AML-193 (cell line): ENCODE measurements at places on chromosomes 2 and 18.
A peak's percentile ranks its signal among the peaks of the same experiment; 100 is the strongest.

DNA sequence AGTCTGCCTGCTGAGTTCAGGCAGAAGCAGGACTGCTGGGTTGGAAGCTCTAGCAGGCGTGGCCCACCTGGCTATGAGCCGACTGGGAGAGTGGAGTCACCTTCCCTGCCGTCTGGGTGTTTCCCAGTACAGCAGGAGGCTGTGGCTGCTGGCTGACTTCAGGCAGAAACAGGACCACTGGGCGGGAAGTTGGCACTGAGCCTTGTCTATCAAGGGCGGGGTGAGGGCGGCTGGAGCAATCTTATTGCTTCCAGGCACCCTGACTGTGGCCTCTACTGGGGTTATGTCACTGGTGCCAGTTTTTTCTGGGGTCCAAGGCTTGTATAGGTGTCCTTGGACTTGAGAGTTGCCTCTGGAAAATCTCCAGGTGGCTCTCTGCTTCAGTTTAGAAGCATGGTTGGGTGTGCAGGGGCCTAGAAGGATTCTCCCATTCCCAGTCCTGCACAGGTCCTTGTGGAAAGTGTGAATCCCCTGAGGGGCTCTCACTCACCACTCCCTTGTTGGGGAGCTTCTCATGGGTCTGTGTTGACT lies 30.5 kb downstream of the LTBP1 start:
- no peak for DNase-seq

- peak; percentile 46 for DNase-seq
Measured at GRCh38 chr2:217387776-217388387, 528.0 kb upstream of the TNP1 start.

GRCh38 chr2:72173640-72174321 lies 26.1 kb upstream of the CYP26B1 start:
- DNase-seq, result no peak

DNA sequence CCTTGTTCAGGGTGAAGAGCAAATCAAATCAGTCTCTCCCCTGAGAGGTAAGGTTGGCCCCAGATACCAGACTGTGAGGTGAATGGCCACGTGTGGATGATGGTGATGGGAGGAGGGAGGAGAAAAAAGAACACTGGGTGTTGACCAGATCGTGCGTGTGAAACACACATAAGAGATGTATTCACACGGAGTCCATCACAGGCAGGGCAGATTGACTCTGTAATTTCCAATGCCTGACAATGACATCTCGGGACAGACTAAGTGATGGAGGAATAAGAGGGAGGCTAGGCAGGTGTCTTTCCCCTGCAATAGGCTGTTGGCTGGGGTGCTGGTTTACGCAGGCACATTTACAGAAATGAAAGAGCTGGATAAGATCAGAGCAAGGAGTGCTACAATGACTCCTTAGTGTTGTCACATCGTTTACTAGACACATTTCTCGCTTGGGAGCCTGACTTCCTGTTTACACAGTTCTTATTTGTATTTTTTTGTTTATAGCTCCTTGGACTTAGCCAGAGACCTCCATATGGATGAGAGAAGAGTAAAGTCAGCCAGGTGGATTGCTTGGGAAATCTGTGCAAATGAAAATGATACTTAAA lies 43.1 kb downstream of the CPO start:
- no peak for DNase-seq

- DNase-seq, result peak; percentile 19
Measured at GRCh38 chr2:205024822-205025518, 479.7 kb downstream of the PARD3B start.

- no peak for DNase-seq
Measured at GRCh38 chr2:227163485-227163997, 464 bp downstream of the COL4A4 start.

DNA sequence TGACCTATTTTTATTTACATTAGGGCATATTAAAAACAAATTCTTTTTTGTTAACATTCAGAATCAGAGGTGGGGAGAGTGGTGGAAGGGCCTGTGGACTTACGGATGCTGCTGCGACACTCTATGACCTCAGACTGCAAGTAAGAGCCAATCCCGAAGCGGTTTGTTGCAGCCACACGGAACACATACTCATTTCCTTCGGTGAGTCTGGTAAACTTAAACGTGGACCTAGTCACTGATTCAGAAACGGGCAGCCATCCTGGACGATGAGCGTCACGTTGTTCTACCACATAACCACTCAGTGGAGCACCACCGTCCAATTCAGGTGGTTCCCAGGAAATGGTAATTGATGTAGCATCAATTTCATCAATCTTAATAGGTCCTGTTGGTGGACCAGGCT lies 61.9 kb downstream of the PLEKHA3 start:
- DNase-seq, result no peak

DNA sequence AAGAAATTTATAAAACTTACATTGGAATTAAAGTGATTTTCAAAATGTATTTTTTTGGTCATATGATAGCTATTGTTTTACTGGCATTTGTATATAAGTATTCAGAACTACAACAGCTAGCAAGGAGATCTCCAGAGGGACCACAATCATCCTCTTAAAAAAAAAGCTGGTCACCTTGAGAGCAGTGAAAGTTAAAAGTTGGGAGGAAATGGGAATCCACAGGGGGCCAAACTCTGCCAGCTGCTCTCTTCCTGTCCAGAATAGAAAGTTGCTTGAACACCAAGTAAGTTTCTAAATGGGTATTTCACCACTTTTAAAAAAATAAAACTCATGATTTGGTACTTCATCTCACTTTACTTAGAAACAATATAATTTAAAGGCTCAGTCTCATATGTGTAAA lies 1025.1 kb downstream of the LRP1B start:
- DNase-seq, result no peak

GRCh38 chr2:168849610-168850009 lies 40.6 kb downstream of the SPC25 start:
- no peak for DNase-seq

- no peak for DNase-seq
Measured at GRCh38 chr18:31630549-31630948, 38.9 kb downstream of the TTR start.

DNA sequence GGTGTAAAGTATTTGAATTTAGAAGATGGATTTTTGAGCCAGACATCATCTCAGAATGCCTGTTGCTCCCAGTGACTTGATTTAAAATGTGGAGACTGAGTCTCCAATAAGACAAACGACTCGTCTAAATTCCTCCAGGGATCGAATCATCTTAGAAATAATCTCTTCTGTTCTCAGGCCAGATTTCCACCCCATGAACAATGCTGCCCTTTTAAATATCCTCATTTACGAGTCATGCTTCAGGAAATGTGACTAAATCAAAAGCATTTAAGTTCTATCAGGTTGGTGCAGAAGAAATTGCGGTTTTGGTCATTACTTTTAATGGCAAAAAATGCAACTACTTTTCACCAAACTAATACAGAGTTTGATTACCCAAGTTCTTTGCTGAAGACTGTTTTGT lies 684.6 kb upstream of the SOX11 start:
- no peak for DNase-seq

DNA sequence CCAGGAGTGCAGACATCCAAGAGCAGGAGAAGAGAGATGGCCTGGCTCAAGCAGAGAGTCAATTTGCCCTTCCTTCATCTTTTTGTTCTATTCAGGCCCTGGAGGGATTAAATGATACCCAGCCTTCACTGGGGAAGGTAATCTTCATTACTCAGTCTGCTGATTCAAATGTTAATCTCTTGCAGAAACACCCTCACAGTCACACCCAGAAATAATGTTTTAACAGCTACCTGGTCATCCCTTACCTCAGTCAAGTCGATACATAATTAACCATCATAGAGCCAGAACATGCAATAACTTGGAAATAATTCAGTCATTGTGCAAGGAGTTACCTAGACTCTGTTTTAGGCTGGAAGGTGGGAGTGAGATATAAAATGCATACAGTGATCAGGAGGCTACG lies 163.7 kb upstream of the TNP1 start:
- DNase-seq, result no peak

DNA sequence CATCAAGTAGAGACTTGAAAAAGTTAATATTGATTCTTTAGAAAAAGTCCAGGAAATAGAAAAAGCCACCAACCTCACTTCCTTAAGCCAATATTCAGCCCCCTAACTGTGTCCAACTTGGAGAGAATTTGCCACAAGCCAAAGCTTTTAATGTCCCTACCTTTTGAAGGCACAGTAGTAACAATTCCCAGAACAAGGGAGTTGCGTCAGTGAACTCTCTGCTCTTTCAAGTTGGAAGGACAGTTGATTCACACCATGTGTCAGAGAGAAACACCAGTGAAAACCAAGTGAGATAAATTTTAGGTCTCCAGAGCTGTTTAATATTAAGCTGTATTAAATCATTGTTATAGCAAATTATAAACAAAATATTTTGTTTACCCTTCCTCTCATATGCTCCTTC lies 66.1 kb downstream of the EXOC6B start:
- no peak for DNase-seq

GRCh38 chr18:49212819-49213218 lies 247.6 kb downstream of the DYM start:
- DNase-seq, result peak; percentile 44

DNA sequence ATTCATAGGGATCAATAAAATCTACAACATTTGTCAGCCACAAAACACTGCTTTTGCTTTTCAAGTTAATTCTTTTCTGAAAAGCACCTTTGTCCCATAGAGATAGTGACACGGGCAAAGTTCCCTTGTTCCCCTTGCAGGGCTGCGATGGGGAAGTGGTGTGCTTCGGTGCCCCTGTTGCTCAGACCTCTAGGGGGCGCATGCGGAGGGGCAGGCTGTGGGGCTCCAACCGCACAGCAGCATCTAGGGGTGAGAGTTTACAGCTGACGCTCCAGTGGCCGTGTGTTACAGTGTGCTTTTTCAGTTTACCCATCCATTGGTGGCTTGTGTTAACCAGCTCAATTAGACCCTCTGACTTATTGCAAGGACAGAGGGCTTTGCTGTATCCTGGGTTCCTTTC lies 1432.2 kb upstream of the ACVR2A start:
- no peak for DNase-seq

DNA sequence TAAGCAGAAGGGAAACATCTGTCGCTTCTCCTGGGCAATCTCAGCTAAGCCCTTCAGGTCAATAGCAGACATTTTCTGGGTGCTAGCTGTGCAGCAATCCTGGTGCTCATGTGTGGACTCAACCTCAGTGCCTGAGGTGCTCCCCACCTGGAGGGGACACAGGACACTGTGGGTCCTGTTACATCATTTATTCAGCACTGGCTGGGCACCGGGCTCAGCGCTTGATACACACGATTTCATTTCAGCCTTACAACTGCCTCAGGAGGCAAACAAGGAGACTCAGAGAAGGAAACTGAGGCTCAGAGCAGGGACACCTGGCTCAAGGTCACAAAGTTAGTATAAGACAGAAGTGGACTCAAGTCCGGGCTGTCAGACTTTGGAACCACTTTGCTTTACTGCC lies 46.7 kb downstream of the MARCO start:
- no peak for DNase-seq

DNA sequence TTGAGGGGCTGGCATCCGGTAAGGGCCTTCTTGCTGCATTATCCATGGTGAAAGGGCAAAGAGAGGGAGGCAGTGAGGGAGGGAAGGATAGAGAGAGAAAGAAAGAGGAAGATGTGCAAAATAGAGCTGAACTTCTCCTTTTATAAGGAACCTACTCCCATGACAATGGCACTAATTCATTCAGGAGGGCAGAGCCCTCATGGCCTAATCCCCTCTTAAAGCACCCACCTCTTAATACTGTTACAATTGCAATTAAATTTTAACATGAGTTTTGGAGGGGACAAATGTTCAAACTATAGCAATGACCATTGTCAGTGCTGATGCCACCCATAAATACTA lies 60.2 kb downstream of the CXCR4 start:
- peak; percentile 54 for DNase-seq

- DNase-seq, result no peak
Measured at GRCh38 chr18:13235421-13235831, 16.9 kb downstream of the LDLRAD4 start.

GRCh38 chr18:58212274-58212673 lies 168.2 kb downstream of the NEDD4L start:
- no peak for DNase-seq

DNA sequence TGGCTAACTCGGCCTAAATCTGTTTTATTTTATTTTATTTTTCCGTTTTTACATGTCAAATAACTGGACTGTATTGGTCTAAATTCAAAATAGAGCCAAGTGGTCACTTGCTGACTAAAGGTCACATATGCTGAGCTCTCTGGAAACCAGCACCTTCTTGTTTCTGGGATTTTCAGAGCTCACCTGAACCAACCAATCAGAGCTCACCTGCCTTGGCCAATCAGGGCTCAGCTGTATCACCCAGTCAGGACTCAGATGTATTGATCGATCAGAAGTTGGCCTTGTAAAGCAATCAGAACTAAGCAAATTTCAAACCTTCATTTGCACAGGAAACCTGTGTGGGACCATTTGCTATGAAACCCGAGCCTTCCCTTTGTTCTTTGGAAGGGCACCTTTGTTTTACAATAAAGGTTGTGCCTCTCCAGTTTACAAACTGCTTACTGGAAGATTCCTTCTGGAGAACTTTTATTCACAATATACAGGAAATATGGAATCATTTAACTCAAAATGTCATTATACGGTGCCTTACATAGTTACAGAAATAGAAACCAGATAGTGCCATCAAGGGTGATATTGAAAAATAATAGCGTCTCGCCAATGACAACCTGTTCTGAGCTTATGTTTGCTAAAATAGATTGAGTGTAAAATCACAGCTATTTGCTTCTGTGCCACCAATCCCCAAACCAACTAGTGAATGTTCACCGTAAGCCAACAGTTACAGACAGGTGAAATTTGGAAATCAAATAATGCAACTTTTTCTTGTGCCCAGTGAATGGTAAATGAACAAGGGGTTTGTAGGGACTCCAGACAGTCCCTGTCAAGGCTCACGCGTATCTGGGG lies 17.3 kb upstream of the PSD4 start:
- no peak for DNase-seq

GRCh38 chr18:10314066-10314465 lies 140.4 kb upstream of the APCDD1 start:
- DNase-seq, result no peak

- no peak for DNase-seq
Measured at GRCh38 chr2:47254464-47254863, 99.4 kb upstream of the STPG4 start.

DNA sequence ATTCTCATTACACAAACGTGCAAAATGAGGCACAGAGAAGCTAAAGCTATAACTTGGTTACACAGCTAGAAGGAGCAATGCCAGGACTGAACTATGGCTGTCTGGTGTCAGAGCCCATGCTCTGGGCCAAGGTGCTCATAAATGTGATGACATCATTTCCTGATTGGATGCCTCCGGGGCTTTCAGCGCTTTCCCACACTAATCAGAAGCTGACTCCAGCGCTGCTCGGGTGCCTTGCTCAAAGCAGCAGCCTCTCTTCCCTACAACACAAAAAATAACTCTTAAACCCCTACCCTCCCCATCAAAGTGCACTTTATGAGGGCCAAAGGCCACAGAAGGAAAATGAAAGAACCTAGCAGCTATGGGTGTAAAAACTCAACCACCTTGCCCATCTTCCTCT lies 90.7 kb downstream of the STK39 start:
- no peak for DNase-seq

DNA sequence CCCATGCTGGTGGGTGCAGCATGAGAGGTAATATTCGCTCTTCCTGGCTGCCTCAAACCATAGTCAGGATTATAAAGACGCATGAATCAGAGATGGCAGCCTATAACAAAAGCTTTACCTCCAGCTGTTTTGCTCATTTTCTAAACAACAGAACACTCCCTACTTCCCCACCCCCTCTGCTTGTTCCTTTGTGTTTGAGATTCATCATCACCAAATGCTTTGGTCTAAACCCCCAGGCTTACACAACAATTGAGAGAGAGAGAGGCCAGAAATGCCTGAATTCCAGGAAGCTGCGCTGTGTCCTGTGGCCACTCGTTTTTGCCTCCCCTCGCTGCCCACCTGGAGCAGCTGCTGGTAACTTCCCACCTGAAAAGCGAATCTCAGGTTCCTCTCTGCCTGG lies 78.8 kb upstream of the CAPN13 start:
- no peak for DNase-seq
